IgD-negative memory B cell (primary cell): ENCODE measurements at places on chromosomes 12 and 14. TPM values are rescaled to one million over a fixed set of nuclear protein-coding genes. Genes with fewer than 3 reads are reported as not detected.

The DPY19L2 gene
- polyA plus RNA-seq, result not detected

The IAPP gene
- polyA plus RNA-seq, result not detected

The GAS2L3 gene
- polyA plus RNA-seq, result not detected

The DDX51 gene
- polyA plus RNA-seq, result 8.9 TPM

The NTS gene
- polyA plus RNA-seq, result not detected

The DEPDC4 gene
- 0.86 TPM for polyA plus RNA-seq

The PLD4 gene
- polyA plus RNA-seq, result 103 TPM

The TDRD9 gene
- polyA plus RNA-seq, result 2.0 TPM
